ENCODE measurements at places on chromosomes 1 and 21.

DNA sequence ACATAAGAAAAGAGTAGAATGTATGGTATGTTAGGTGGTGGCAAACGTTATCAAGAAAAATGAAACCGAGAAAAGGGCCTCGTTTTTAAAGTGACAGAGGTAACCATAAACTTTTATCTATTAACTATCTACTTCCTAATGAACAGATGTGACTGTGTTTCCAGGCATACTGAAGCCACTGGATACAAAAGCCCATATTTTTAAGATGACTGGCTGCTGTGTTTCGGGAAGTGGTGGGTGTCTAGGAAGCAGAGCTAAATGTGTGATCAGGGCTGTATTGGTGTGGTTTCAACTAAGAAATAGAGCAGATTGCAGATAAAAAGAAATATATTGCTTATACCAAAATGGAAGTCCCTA lies 71.8 kb downstream of the CHRM3 start:
- no peak for DNase-seq
- peak overlapping the region; percentile 31 for H3K4me3 ChIP-seq
- no peak overlapping the region for H3K27ac ChIP-seq
- H3K27me3 ChIP-seq: no peaks in the 10 kb centered on the region
- H3K4me1 ChIP-seq: peaks cover 5% of the 10 kb centered on the region

- DNase-seq: no peak
- H3K36me3 ChIP-seq: no peaks in the 10 kb centered on the region
- H3K27ac ChIP-seq: no peak overlapping the region
- H3K4me3 ChIP-seq: no peak overlapping the region
- no peaks in the 10 kb centered on the region for H3K27me3 ChIP-seq
- H3K4me1 ChIP-seq: no peaks in the 10 kb centered on the region
These were observed 155.9 kb downstream of the PEX14 start for GRCh38 chr1:10630661-10631120.

- no peaks in the 10 kb centered on the region for H3K4me1 ChIP-seq
- no peak overlapping the region for H3K27ac ChIP-seq
- no peak overlapping the region for H3K4me3 ChIP-seq
- no peaks in the 10 kb centered on the region for H3K36me3 ChIP-seq
These were observed 112.5 kb downstream of the USH2A start for GRCh38 chr1:216310776-216311175.

- H3K36me3 ChIP-seq: no peaks in the 10 kb centered on the region
- H3K4me3 ChIP-seq: no peak overlapping the region
- H3K27me3 ChIP-seq: peaks cover 3% of the 10 kb centered on the region
- peaks cover 3% of the 10 kb centered on the region for H3K4me1 ChIP-seq
- H3K27ac ChIP-seq: no peak overlapping the region
These were observed 22.2 kb upstream of the ZNF678 start for GRCh38 chr1:227541129-227541528.

- H3K4me1 ChIP-seq: peaks cover 1% of the 10 kb centered on the region
- no peak overlapping the region for H3K4me3 ChIP-seq
- no peaks in the 10 kb centered on the region for H3K27me3 ChIP-seq
- H3K27ac ChIP-seq: no peak overlapping the region
- no peak for DNase-seq
These were observed 235.2 kb downstream of the DISC1 start for GRCh38 chr1:231861541-231862481.

- no peak for DNase-seq
- H3K27ac ChIP-seq: no peak overlapping the region
- no peaks in the 10 kb centered on the region for H3K36me3 ChIP-seq
- no peak overlapping the region for H3K4me3 ChIP-seq
- no peaks in the 10 kb centered on the region for H3K27me3 ChIP-seq
- no peaks in the 10 kb centered on the region for H3K4me1 ChIP-seq
These were observed 383.5 kb downstream of the OMA1 start for GRCh38 chr1:58162952-58163550.

All from activated CD8-positive, alpha-beta memory T cell treated with anti-CD3 and anti-CD28 coated beads, Interleukin-2, amount 10 ng/mL, durations not matched to agents 7 days and 5 days (primary cell).